Activated gamma-delta T cell treated with anti-CD3 and anti-CD28 coated beads, Interleukin-2, amount 50 U/mL, for 16 hours (primary cell): ENCODE measurements at places on chromosomes 6 and 20.
A peak's percentile ranks its signal among the peaks of the same experiment; 100 is the strongest.

DNA sequence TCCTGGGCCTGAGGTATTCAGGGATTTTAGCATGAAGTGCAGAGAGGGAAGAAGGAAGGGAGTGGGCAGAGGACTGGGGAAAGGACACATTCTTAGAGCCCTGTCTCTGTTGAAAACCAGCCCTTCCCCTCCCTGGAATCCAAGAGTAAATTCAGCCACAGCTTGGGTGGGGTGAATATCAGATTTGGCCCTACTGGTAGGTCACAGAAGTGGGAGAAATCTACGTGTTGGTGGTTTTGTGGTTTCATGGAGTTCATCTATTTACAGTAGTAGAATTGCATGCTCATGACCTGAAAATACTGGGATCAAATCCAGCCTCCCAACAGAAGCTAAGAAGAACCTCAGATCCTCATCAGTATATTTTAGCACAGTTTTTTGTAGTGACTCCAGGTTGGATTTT is 404.4 kb downstream of the BMP2 start:
- DNase-seq: no peak

DNA sequence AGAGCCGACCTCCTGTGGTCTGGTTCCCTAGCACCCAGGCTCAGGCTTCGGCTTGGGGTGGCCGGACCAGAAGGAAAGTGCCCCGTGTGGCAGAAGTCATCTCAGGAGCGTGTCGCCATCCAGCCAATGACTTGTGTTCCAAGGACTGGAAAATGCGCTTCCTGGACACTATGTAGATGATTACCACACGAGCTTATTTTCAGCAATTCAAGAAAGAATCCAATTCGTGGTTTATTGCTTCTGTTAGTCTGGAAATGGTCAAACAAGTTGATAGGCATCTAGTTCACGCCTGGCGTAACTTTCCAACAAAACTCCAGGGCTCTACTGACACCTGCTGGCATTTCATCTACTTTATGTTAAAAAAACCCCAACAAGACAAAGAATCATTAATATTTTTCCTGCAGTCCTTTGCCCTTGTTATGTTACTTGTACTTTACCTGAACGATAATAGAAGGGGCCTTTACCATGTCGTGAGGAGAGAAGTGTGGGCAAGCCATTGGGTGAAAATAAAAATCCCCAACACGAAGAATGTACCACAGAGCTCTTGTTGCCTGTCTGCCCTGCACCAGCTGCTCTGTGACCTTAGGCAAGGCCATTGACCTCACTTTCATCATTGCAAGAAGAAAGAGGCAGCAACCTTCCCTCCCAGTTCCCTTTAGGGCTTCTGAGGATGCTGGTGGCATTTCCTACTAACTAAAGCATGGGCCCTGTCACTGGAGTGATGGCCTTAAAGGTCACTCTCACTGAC is 154.7 kb upstream of the LAMP5 start:
- DNase-seq: no peak

GRCh38 chr6:160742090-160742489 is 40.0 kb downstream of the PLG start:
- DNase-seq: no peak

GRCh38 chr6:142952614-142953013 is 7.6 kb upstream of the HIVEP2 start:
- no peak for DNase-seq

DNA sequence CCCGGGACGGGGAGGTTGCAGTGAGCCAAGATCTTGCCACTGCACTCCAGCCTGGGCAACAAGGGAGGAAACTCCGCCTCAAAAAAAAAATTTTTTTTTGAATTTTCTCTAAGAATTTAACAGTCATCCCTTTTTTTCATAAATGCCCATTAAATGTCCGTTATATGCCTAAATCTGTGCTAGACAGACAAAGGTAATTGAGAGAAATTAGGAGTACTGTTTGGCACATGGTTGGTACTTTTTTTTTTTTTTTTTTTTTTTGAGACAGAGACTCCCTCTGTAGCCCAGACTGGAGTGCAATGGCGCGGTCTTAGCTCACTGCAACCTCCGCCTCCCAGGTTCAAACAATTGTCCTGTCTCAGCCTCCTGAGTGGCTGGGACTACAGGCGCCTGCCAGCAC is 1.7 kb downstream of the PCMT1 start:
- DNase-seq: no peak

- no peak for DNase-seq
Observed at GRCh38 chr6:36515844-36516243, 31.4 kb downstream of the STK38 start.

- no peak for DNase-seq
Observed at GRCh38 chr20:24241466-24241865, 228.0 kb upstream of the SYNDIG1 start.

GRCh38 chr6:71913444-71914234 is 27.3 kb downstream of the RIMS1 start:
- no peak for DNase-seq

DNA sequence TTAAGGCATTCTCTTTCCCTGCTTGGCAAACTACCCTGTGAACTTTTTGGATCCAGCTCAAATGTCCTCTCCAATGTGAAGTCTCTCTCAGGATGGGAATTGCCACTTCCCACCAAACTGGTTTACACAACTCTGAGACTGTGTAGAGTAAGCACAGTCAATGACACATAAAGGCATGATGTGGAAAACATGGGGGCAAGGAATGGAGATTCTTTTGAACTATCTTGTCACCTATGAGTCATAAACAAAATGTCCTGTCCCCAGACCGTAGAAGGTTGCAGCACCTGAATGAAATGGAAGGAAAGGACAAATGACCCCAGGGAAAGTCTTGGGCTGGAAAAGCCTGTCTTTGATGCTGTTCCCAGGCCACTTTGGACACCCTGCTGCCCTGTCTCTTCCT is 11.0 kb upstream of the KIF13A start:
- DNase-seq: no peak

DNA sequence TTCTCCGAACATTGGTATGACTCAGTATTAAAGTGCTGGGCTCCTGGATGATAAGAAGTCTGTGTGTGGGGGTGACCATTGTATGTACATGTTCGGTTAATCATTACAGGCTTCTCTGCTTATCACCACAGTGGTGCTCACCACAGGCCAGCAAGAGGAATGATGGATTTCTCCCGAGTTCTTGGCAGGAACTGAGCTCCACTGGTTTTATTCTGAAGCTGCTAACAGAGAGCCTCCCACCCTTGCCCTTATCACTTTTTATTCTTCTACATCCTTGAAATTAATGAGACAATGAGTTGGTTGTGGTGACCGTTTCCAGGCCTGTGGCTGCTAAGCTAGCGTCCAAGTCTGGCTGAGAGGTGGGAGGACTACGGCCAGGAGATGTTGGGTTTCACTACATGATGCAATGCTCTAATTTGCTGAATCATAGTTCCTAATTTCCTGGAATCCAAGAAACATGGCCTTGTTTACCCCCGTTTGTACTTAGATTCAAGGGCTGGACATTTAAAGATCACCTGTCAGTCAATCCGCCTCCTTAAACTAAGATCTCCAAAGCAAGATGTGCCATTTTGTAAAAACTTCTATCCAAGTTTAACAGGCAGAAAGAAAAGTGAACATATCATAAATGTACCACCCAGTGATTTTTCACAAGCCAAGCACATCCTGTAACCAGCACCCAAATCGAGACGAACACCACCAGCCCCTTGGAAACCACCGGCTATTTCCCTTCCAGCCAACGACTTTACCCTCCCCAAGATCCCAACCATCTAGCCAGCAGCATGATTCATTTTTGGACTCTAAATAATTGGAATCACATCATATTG is 172.5 kb downstream of the FOXA2 start:
- DNase-seq: no peak

DNA sequence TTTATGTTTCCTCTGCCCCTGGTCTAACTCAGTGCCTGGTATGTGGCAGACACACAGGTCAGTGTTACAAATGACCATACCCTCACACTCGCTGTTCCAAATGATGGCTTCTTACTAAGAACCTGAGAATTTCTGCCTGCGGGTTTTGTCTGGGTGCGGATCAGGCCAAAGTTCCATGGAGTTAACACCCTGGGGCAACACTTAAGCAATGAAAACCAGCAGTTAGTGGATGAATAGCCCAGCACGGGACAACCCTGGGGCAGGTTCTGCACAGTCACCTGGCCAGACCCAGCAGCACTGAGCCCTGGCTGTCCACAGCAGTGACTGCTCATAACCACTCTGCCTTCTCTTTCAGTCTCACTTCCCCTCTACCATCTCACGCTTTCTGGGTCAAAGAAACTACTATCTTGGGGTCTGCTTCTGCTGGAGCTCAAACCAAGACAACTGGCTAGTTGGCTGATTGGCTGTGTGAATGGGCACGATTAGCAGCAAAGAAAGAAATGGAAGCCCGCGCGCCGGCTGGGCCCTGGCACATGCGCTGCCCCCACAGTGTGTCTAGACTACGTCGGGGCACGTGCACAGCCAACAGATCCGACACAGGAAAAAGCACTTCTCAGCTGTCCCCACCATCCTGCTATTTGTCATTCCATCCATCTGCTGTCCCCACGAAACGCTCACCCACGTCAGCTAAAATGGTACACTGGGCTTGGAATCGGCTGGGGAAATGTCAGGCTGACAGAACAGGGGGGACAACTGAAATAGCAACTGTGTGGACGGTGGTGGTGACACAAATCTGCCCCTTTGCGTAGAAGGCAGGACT is 36.6 kb downstream of the MGME1 start:
- no peak for DNase-seq

DNA sequence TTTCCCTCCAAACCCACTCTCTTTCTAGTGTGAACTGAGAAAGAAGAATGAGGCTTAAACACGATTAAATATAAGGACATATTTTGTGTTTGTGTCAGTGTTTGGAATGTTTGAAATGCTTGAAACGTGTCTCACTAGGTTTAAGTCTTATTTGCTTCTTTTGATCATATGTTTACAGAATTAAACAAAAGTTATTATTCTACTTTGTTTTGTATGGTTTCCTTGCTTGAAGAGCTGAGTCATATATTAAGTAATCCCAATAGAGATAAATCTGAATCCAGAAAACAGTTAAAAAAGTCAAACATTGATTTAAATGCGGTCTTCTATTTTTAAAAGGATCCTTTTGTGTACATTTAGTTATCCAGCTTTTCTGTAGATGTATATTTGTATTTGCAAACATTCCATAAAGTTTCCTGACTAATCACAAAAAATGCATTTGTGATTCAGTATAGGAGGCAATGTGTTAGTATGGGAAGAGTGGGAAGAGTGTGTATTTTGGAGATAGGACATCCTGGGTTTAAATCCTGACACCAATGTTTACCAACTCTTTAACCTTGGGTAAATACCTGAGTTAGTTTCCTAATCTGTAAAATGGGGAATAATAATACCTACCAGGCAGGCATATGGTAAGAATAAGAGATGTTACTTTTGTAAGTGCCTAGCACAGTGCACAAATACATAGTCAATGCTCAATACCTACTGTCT is 72.9 kb downstream of the TSBP1 start:
- DNase-seq: no peak

DNA sequence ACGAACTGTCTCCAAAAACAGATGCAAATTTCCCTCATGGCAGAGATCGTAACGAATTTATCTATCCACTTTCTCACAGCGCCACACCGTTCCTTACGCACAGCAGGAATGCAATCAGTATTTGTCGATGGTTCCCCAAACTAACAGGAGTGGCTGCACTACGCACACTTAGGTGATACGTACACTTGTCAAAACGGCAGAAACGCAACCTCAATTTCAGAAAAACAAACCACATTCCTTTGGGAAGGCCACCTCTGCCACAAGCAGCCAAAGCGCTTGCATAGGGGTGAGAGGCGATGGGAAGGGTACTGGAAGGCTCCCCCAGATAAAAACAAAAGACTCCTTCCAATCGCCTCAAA is 638 bp downstream of the MDN1 start:
- no peak for DNase-seq

DNA sequence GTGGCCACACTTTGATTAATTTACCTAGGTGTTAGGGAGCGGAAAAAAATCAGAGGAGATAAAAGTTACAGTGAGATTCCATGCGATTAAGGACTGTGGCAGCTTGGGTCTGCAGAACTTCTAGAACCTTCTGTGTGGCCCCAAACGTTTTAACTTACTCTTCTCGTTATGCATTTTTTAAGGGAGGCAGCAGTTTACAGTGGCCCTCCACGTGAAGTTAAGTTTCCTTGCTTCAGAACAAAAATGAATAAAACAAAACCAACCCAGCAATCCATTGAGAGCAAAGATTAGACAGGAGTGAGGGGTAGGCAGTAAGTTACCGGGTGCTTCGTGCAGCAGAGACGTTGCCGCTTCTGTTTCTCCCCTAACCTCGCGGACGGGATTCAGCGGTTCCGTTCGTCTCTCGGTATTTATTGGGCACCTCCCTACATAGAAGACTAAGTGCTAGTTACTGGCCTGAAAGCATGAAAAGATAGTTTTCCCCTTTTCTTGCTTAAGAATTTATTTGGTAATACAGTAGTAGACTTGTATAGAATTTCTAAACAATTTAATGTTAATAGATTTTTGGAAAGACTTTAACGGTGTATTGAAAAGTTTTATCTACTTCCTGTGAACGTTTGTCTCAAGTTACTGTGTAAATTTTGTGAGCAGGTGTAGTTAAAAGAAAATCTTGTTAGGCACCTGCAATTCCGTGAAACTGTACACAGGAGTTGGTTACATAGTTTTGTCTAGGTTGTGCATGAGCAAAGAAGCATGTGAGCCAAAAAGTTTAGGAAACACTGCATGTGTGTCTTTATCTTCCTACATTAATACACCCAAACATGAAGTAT is 1.1 kb downstream of the BAG2 start:
- no peak for DNase-seq

- no peak for DNase-seq
Observed at GRCh38 chr20:44008806-44009678, 94.4 kb downstream of the TOX2 start.

GRCh38 chr6:110039981-110040383 is 61.9 kb downstream of the GPR6 start:
- peak; percentile 14 for DNase-seq

DNA sequence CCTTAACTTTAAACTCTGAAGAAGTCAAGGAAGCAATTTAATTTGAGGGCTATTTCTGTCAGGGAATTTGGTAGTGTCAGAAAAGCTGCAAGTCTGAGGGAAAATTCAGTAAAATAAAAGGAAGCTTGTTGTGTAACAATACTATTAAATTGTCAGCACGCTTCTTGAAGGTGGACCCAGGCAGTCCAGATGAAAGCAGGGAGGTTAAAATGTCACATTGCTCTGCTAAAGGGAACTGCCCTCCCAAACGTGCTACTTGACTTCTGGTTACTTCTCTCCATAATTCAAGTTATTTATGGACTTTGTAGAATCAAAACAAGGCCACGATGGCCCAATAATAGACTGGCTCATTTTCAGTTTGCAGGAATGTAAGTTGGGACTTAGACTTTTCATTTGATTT is 28.2 kb upstream of the ARMC2 start:
- DNase-seq: no peak

- DNase-seq: no peak
Observed at GRCh38 chr6:43389730-43390295, 20.4 kb upstream of the ZNF318 start.
